ENCODE measurements at places on chromosomes 3 and 15.

DNA sequence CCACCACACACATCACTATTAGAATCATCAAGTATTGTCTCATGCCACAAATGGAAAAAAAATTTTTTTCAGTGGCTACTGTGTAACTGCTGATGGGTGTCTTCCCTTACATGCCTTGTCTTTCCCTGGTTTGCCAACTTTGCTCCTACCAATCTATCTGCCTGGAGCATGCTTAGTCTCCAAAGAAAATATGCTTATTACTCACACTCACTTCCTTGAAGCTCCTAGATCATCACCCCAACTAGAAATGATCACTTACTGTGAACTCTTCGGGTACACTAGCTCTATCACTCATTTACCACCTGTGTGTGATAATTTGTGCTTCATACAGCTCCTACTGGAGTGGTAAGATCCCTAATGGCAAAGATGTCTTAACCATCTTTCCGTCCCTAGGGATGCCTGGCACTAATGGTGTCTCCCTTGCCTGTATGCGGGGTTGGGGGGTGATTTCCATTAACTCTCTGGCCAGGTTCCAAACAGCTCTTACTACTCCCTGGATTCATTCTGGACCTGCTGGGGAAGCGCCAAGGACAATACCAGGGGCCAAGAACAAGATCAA is 799 bp downstream of the VPS33B start:
- peak; percentile 22 for DNase-seq

DNA sequence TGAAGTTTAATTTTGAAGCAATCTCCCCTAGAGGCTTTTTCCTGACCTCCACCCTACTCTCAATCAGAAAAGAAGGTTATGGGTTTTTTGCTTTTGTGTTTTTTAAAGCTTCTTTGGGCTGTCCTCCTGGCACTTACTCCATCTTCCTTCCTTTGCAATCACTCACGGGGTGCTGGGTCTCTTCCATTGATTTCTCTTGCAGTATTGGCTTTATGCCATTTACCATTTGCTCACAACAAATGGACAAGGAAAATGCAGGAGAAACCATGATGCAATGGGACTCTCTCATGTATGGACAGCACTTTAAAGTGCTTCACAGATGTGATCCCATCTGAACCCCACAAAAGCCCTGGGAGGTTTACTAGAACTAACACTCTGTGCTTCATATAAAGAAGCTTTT is 57.5 kb downstream of the SST start:
- no peak for DNase-seq

- no peak for DNase-seq
Measured at GRCh38 chr3:61861410-61861809, 300.0 kb downstream of the PTPRG start.

GRCh38 chr3:52032702-52033408 is 23.5 kb downstream of the DUSP7 start:
- no peak for DNase-seq

- DNase-seq, result no peak
Measured at GRCh38 chr3:51684971-51685751, 14.1 kb downstream of the TEX264 start.

- DNase-seq, result no peak
Measured at GRCh38 chr3:49634736-49635135, 39.4 kb upstream of the APEH start.

DNA sequence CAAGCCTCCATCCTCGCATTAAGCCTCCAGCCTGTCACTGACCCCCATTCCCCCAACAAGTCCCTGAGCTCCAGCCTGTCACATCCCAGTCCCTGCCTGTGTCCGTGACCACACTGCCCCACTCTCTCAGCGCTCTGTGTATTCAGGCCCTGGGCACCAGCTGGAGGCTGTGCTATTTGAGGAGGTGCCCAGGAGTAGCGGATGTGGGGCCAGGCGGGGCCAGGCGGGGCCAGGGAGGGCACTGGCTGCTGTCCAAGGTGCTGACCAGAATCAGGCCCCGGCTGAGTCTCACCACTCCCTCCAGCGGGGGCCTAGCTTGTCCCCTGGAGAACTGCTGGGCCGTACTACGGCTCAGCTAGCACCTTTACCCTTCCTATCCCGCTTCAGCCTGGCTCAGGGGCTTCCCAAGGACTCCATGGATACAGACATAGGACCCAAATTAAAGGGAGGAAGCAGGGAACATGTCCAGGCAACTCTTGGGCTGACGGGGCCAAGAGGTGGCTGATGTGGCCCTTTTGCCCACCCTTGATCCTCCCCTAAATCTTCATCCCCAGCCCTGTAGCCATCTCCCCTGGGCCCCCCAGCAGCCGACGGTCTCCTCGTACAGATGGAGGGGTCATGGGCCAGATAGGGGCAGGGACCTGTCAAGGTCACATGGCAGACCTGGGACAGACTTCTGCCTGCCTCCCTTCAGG is 1.1 kb downstream of the HHATL start:
- DNase-seq, result no peak

GRCh38 chr3:182793663-182794454 is 555 bp downstream of the ATP11B start:
- peak; percentile 23 for DNase-seq

- DNase-seq, result no peak
Measured at GRCh38 chr15:101684384-101684783, 32.2 kb upstream of the TM2D3 start.

DNA sequence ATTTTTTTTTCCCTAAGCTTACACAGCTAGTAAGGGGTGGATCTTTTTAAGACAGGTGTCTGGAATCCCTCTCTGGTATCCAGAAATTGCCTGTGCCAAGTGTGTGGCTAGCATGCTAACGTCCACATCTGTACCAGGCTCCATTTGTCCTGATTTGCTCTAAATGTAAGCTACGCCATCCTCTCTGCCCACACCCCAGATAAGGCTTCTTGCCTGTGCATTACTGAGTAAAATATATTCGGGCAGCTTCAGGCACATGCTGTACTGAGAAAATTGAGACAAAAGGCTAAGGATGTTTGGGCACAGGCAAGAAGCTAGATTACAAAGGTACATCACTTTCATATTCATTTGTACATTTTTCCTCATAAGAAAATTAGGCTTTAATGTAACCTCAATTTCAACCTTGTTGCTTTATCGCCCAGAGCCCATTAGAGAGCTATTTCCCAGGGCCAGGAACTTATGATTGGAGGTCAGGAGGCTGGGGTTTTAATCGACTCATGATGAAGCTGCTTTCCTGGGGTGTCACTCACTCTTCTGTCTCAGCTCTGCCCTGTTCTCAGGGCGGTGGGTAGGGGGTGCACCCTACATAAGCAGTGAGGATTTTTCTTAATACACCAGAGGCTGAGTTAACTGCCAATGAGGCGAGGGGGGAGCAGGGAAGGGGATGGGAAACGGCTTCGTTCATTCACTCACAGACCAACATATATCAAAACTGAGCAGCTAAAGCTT is 106.3 kb downstream of the RORA start:
- no peak for DNase-seq

DNA sequence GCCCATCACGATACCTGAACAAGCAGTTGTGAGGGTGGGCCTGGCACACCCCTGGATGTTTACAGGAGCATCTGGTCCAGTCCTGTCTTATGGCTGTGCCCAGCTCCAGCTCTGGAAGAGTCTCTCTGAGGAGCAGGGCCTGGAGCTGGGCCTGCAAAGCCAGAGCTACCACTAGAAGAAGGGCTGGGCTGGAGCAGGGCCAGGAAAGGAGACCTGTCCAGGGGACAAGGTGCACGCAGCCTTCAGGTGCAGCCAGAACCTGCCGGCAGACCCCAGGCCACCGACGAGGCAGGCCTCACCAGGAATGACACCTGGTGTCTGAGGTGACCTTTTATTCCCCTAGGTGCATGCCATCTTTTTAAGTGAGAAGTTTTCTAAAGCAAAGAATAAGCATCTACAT is 8.4 kb upstream of the BCL2L10 start:
- DNase-seq, result no peak

DNA sequence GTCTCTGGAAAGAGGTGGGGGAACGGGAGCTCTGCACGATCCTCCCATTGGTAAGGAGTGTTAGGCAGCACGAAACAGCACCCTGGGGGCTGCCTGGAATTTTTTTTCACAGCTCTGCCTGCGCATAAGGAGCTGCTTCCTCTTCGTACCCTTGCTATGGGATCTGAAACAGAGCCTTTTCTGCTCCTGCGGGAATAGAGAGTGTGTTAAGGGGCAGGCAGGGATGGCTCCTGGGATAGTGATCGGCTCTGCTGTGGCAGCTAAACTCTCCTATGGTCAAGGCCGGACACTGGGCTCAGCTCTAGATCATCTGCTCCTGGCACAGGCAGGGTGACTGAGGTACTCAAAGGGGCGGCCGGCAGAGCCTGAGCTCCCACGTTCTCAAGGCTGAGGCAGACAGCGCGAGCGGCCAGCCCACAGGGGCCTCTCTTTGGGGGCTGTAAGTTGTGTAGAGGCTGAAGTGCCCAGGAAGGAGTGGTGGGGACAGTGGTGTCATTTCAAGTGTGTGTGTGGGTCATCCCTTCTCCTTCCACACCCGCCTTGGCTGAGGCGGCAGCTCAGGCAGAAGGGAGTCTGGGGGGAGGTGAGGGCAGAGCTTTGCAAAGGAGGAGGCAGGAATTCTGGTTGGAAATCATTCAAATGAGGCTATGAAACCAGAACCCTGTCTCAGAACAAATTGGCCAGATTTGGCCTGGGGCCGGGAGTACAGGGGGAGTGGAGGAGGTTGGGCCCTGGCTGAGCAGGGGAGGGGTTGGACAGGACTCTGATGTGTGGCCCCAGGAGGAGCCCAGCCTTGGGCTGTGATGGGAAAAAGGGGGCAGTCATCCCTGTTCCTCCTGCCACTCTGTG is 31.0 kb downstream of the EPHB3 start:
- DNase-seq, result peak; percentile 30

- DNase-seq, result no peak
Measured at GRCh38 chr3:114307222-114307830, 13.5 kb downstream of the TIGIT start.

All from NCI-H1092 treated with DMSO at 0.1 percent for 48 hours (cell line).